Stimulated activated CD4-positive, alpha-beta T cell treated with anti-CD3 and anti-CD28 coated beads, Interleukin-12 subunit alpha, Interleukin-12 subunit beta, amount 100 ng/mL, for 48 hours (primary cell): ENCODE measurements at places on chromosomes 1 and 21.

GRCh38 chr1:159712080-159712479 lies 2.3 kb downstream of the CRP start:
- DNase-seq, result no peak

GRCh38 chr1:119081700-119082099 lies 58.8 kb downstream of the WARS2 start:
- no peak for DNase-seq

DNA sequence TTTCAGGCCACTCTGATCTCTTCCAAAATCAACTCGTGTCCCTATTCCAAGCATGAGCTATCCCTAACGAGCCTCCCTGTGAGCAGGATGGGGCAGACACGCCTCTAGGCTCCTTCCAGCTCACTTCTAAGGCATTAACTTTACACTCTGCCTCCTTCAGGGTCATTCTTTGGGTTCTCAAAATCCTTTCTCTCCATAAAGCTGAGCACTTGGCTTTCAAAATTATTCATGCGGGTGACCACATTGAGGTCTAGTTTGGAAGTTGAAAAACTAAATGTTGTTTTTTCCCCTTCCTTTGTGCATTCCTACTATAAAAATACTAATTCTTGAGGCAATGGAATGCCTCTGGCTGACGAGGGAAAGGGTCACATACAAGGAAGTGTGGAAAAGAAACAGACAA lies 33.5 kb upstream of the BMP8B start:
- DNase-seq, result no peak

DNA sequence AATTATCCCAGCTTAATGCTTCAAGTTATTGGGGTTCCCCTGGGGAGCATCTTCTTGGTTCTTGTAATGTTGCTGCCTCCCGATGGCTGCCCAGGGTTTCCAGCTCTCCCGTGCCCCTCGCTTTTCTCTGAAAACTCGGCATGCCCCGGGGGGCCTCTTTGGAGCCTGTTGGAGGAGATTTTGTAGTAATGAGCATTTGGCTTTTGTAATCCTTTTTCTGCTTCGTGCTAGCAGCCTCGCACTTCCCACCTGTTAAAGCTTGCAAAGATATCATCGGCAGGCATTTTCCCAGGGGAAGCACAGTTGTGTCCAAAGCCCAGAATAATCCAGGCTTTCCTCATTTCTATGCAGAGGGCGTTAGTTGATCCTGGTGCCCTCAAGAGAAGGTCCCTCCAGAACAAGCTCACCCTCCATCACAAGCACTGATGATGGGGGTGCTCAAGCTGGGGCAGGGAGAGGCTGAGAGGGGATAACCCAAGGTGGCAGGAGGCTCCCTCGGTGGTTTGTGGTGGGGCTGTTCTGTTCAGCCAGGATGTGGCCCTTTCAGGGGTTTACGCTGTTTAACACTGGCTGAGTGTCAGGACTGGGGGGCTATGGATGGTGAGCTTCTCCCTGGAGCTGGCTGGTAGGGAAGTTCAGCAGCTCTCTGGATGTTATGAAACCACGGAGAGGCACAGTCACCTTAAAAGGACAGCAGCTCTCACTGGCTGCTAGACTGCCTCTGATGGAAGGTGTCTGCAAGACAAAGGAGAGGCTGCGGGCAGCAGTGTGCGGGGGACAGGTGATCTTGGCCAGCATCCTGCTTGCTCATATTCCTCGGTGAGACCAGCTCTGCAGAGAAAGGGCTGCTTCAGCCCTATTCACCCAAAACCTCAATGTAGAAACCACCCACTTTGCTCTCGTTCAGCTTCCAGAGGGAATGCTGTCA lies 477.1 kb upstream of the VAMP3 start:
- DNase-seq, result no peak

GRCh38 chr1:18901952-18902522 lies 318 bp downstream of the ALDH4A1 start:
- no peak for DNase-seq

- DNase-seq, result no peak
These were observed 39.9 kb downstream of the SPATA46 start for GRCh38 chr1:162336621-162337285.

DNA sequence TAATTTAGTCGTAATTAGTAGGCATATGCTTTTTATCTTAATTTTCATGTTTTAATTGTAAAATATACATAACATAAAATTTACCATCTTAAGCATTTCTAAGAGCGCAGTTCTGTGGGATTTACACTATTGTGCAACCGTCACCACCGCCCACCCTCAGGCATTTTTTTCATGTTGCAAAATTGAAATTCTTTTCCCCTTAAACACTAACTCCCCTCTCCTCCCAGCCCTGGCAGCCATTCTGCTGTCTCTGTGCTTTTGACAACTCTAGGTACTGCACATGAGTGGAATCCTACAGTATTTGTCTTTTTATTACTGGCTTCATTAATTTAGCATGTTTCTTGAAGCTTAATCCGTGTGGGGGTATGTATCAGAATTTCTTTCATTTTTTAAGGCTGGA lies 7.8 kb downstream of the PIK3CD start:
- DNase-seq, result no peak

DNA sequence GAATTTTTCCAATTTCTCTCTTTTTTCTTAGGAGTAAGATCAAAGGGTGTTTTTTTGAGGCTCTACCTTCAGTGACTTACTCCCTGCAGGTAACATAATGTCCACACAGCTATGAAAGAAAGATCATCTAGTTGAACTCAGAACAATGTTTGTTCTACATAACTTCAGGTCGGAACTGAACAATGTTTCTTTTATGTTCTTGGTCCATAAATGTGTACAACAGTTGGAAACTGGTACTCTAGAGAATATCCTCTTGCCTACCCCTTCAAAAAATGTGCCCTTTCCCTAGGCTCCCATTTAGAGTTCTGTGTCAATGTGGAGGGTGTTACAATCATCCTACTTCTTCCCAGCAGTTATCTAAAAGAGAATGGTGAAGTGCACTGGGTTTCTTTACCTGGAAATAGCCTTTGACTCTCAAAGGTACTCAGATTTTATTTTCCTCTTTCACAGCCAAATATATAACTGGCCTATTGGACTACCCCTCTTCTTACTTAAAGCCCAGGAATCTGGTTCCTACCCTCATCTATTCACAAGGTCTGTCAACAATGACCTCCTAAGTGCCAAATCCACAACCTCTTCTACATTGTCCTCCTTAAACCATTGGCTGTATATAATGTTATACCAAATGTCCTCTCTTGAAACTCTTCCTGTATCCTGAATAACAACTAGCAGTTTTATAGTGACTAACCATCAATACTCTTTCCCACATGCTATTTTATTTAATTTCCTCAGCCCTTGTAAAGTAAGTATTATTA lies 42.3 kb downstream of the CD58 start:
- no peak for DNase-seq

DNA sequence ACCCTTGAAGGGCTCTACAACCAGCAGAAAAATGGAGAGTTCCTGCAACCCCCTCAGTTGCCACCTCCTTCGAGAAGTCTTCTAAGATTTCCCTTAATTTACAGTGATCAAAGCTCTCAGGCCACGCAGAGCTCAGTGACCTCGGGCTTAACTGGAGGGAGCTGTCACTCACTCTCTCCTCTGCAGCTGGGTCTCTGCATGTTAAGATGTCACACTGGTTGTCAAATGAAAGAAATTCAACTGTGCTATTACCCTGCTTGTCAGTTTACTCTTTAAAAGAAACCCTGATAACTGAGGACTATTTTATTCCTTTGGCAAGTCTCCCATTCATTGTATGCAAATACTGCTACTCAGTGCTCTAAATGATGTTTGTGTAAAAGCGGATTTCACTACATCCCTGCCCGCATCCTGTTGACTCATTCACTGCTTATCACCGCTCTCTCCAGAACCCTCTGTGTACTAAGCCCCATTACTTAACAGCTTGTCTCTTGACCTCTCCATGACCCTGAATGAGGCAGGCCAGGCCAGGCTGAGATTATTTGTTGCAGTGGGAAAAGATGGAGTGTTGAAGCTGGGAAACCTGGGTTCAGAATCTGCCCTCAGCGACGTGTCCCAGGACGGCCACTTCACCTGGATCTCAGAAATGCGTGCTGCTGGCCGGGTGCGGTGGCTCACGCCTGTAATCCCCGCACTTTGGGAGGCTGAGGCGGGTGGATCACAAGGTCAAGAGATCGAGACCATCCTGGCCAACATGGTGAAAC lies 13.7 kb downstream of the DHRS3 start:
- peak; percentile 60 for DNase-seq

DNA sequence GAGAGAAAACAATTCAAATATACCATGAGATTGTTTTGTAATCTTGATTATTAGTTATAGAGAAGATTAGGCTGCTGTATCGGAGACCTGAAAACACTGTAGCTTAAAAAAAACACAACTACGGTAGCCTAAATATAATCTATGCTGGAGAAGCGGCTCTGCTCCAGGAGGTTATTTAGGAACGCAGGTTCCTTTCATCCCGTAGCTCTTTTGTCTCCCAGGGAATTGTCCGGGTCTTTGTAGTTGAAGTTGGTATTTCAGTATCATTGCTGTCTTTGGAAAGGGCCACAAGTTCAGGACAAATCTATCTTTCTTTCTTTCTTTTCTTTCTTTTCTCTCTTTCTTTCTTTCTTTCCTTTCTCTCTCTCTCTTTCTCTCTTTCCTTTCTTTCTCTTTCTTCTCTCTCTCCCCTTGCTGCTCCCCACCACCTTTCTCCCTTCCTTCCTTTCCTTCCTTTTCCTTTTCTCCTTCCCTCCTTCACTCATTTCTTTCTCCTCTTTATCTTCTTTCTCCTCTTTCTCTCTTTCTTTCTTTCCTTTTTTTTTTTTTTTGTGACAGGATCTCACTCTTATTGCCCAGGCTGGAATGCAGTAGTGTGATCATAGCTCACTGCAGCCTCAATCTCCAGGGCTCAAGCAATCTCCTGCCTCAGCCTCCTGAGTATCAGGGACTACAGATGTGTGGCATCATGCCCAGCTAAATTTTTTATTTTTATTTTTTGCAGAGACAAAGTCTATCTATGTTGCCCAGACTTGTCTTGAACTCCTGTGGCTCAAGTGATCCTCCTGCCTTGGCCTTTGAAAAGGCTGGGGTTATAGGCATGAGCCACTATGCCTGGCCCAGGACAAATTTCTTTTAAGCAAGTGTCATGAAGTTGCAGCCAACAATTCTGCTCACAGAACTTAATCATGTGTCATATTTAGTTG lies 10.9 kb upstream of the NFIA start:
- no peak for DNase-seq

DNA sequence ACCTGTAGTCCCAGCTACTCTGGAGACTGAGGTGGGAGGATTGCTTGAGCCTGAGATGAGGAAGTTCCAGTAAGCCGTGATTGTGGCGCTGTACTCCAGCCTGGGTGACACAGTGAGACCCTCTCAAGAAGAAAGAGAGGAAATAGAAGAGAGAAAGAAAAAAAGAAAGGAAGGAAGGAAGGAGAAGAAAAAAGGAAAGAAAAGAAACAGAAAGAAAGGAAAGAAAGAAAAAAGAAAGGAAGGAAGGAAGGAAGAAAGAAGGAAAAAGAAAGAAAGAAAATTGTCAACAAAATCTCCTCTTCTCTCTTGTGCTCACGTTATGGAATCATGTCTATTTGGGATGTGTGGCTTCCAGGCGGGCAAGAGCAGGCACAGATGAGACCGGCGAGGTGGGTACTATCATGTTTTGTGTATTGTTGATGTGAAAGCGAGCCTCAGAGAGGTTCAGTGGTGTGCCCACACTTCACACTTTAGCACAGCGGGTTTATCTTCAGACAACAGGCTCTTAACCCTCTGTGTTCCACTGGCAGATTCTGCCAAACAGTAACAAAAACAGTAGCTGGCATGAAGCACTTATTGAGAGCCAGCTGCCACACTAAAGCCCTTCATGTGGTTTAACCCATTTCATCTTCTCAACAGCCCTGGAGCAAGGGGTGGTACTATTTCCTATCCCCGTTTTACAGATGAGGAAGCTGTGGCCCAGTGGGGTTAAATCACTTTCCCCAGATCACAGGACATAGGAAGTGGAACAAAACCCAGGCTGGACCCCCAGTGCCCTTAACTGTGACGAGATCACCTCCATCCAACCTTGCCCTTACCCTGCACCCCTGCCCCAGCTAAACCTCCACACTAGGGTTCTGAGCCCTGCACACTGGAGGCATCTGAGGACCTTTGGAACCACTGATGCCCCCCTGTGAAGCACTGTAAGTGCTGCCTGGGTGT lies 94.7 kb upstream of the TARDBP start:
- no peak for DNase-seq

DNA sequence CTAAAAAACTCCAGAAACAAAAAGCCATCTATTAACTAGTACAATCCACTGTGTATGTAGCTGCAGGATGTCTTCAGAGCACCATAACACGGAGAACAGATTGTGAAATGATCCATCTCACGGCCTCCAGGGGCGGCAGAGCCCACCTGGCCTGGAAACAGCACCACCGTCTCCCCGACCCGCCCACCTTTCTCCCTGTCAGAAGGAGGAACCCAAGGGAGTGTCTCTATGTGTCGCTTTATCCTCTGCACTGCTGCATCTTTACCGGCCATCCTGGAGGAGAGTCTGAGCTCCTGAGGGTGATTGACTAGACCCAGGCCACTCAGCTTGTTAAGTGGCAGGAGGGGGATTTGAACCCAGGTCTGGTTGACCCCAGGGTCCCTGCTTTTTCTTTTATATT lies 405.0 kb downstream of the MATN1 start:
- no peak for DNase-seq
